ENCODE measurements at places on chromosomes 6 and 20.

DNA sequence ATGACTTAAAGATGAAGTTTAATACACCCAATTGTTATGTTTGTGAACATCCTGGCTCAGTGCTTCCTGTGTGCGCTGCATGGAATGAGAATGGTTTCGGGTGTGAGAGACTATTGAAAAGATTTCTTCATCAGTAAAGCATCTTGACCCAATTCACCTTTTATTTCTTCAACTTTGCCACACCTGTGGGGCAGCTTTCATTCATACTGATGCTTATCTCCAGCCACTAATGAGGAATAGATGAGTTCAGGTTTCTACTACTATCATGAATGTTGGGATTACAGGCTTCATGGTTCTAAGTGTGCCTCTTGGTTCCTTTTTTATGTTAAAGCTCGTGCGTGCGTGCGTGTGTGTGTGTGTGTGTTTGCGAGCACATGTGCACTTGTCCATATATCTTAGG lies 373.7 kb upstream of the SOX4 start:
- no peak for DNase-seq

- no peak for DNase-seq
These were observed 28.7 kb upstream of the AKAP12 start for GRCh38 chr6:151211075-151211474.

GRCh38 chr6:152372945-152373344 lies 264.2 kb downstream of the SYNE1 start:
- no peak for DNase-seq

GRCh38 chr6:75882734-75883133 lies 133.7 kb downstream of the MYO6 start:
- DNase-seq, result no peak

- no peak for DNase-seq
These were observed 25.1 kb downstream of the IL20RA start for GRCh38 chr6:137019476-137020272.

GRCh38 chr20:59082077-59082740 lies 39.6 kb upstream of the PRELID3B start:
- DNase-seq, result no peak

GRCh38 chr20:45097485-45098102 lies 3.3 kb downstream of the KCNS1 start:
- DNase-seq, result peak; percentile 59

DNA sequence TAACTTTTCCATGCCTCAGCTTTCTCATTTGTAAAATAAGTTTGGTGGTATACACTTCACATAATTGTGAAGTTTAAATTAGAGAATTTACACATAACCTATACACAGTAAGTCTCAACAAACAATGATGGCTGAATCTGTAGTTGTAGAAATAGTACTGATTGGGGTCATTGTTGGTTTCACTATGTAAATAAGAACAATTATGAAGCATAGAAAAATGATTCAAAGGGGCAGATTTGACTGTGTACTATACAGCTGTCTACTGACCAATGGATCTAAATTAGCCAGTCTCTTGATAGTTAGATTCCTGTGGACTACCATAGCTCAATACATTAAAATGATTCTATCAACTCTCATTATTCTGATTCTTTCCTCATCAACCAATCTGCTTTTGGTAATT lies 181.1 kb upstream of the STXBP5 start:
- DNase-seq, result no peak

- DNase-seq, result no peak
These were observed 9.0 kb upstream of the TREM2 start for GRCh38 chr6:41171908-41172307.

GRCh38 chr6:14542670-14543366 lies 425.2 kb downstream of the CD83 start:
- DNase-seq, result peak; percentile 76

DNA sequence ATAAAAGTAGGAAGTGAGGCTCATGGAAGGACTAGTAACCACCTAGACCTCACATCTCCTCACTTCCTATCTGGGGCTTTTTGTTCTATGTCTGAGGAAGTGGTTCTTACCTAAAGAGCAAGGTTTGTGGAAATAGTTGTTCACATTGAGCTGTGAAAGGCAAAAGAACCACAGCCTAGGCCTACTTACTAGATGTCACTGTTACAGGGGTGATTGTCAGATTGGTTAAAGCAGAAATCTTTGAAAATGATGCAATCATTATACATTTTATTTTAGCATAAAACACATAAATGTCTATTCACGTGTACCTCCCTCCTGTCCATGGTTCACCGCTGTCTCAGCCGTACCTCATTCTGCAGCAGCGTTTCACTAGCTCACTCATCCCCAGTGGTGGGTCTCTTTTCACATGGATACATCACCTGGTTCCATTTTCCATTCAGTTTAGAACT lies 268.8 kb downstream of the TMEM242 start:
- DNase-seq, result peak; percentile 77

DNA sequence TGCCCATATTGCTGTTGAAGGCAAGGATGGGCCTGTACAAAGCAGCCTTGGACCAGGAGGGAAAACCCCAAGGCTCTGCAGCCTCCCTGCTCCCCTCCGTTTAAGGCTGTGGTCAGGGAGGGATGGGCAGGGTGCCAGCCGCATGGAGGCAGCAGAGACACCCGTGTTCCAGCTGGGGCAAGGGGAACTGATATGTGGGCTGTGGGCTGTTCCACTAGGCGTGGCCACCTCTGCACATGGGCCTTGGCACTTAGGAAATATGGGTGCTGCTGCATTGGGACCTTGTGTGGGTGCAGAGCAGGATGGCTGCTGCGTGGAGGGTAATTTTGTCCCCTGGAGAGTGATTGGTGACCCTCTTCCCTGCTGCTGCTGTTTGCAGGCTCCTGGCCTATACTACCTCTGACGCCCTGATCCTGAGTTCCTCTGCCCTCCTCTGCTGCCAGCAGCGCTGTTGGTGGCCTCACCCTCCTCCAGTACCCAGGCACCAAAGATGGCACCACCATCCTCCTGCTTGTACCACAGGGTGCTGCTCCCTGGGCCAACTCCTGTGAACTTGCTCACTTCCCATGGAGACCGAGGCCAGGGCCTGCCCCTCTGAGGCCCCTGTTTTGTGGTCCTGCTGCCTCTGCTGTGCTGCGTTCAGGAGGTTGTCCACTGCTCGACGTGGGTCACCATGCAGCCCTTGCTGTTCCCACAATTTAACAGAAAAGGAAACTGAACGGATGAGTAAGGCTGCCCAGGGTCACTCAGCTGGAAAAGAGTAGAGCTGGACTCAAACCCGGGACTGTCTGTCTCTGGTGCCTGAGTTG lies 35.3 kb downstream of the PANK2 start:
- DNase-seq, result no peak

GRCh38 chr6:104404377-104404776 lies 455.3 kb downstream of the HACE1 start:
- no peak for DNase-seq

DNA sequence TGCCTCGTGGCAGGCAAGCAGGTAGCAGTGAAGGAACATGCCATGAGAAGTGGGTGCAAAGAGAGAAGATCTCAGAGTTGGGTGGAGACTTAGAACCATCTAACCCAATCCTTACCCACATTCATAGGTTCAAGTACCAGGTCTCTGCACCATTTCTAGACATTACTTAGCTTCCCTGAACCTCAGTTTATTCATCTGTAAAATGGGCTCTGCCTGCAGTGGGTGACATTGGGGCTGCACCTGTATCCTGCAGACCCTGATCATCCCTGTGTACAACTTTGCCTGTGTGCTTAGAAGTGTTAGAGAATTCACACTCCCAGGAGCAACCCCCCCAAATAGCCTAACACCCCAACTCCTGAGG lies 42.7 kb downstream of the SNX5 start:
- DNase-seq, result no peak

DNA sequence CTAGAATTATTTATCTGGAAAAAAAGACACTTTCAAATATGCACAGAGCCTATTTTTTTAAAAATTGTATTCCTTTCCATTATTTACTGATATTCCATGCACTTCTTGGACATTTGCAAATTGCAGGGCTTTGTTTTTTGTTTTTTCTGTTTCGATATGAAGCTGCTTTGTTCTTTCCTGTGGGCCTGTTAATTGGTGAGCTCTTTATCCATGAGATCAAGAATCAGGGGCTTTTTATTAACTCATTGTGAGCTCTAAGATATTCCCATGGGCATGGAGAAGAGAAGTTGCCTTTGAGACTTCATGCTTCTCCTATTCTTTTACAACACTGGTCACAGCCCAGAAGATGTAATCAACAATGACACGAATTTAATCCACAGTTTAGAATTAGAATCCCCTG lies 145.1 kb downstream of the SAMD5 start:
- DNase-seq, result no peak

DNA sequence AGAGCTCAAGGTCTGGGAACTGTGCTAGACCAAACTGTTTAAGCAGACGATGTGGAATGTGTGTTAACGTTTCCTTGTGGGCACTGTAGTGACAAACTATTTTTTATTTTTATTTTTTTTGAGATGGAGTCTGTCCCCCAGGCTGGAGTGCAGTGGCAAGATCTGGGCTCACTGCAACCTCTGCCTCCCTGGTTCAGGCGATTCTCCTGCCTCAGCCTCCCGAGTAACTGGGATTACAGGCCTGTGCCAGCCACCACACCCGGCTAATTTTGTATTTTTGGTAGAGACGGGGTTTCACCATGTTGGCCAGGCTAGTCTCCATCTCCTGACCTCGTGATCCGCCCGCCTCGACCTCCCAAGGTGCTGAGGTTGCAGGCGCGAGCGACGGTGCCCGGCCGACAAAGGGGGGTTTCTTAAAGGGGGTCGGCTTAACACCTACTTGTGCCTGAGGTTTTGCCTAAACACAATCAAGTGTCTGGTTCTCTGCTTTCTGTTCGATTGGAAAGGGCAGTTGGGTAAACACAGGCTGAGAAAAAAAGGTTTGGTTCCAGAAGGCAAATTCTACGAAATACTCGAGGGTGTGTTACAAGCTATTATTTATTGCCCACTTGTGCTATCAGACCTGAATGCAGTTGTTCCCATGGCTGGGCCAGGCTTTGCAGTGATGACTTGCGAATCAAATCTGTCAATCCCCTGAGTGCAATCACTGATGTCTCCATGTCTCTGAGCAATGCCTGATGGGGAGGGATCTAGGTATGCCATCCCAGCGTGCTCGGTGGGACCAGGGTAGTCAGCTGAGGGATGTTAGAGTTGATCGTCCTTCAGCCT lies 1.3 kb downstream of the NOP56 start:
- no peak for DNase-seq

DNA sequence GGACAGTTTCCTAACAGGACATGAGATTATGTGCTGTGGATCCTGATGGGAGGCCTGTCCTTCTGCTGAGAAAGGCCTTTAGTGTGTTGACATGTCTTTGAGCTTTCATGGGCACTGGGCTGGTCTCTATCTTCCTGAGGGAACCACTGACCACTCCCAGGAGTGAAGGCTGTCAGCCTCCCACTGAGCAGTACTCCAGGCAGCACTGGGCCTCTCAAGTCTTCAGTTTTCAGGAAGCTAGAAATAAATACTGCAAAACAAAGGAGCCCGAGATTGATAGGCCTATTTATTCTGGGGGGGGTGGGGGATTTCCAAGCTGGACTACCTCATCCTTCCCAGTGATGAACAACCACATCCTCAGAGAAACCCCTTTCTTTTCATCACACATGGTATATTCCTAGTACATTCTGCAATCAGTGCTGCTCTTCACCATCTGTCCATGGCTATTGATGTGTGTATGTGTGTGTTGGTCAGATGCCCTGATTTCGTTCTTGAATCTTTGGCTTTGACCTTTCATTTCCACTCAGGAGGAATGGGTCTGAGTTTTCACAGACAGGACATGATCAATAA lies 180.9 kb upstream of the SPTLC3 start:
- DNase-seq, result no peak

DNA sequence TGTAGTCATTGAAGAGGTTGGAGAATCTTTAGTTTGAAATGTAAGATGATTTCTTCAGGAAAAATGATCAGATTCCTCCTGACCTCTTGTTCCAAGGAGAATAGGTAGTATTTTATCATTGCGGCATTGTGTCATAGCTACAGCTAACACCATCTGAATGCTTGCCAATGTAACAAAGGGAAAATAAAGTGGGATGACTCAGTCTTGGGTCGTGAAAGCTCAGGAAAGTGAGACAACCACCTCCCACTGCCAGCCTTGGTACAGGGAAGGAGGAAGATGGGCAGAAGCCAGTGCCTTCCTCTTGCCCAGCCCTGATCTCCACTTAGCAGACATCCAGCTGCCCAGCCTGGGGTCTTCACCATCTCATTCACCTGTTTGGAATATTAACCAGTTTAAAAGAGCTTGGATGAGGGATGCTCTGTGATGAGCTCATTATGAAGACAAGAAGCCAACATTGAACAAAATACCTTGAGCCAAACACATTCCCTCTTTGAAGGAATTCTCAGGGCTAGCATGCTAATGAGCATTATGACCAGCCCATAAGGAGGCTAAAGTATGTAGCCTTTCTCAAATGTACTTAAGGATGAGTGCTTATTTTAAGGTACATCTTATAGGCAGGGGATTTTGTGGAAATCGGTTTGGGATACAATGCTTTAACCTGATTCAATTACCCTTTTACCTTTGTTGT lies 40.0 kb upstream of the APCDD1L start:
- DNase-seq, result no peak

GRCh38 chr6:56692523-56693245 lies 50.0 kb upstream of the DST start:
- no peak for DNase-seq

GRCh38 chr20:63733579-63734081 lies 2.8 kb upstream of the LIME1 start:
- no peak for DNase-seq

DNA sequence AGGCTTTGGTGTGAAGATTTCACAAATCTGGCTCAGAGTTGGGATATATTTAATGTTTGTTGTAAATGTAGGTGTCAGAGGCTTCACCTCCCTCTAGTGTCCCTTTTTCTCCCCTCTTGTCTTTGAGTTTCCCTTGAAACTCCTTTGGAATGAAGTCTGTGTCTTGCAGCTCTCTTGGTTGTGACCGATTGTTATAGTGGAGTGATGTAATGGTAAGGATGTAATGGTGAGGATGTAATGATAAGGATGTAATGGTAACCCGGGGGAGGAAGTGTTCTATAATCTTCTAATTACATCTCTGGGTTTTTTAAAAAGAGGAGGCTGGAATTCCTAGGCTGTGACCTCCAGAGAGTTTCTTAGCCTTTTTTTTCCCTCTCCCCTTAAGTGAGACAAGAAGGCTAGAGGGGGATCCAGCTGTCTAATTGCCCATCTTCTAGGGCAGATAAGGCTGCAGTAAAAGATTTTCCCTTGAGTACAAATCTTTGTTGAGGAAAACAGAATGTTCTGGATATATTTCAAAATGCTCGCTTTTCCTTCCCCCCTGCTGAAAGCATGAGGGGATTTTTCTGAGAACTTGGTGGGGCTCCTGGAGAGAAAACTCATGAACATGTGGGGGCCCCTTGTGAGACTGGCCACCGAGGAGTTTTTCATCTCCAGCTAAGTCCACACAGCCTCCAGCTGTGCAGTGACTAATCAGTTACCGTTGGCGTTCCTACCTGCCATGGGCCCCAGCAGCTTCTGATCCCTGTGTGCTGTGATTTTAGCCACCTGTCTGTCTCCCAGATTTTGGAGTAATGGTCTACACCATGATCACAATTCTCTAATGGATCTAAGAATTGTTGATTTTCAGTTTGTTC lies 156.7 kb upstream of the PMEPA1 start:
- DNase-seq, result no peak
